ENCODE measurements at places on chromosomes 1 and 21.
A peak's percentile ranks its signal among the peaks of the same experiment; 100 is the strongest.

DNA sequence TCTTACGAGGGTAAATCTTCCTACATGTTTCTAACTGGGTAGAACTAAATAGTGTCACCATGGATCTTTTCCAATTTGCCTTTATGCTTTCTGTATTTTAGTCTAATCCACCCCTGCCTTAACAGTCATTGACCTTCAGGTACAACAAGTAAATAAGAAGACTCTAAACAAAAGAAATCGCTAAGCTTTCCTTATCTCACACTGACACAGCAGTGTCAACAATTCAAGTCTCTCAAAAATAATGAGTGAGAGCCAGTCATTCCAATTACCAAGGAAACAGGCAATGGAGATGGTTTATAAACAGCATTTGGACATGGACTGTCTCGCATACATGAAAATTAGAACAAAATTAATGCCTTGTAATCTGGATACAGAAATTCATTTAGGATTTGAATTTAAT is 365.8 kb downstream of the VAV3 start:
- DNase-seq: no peak

GRCh38 chr1:57512386-57512785 is 88.5 kb upstream of the DAB1 start:
- DNase-seq: no peak

DNA sequence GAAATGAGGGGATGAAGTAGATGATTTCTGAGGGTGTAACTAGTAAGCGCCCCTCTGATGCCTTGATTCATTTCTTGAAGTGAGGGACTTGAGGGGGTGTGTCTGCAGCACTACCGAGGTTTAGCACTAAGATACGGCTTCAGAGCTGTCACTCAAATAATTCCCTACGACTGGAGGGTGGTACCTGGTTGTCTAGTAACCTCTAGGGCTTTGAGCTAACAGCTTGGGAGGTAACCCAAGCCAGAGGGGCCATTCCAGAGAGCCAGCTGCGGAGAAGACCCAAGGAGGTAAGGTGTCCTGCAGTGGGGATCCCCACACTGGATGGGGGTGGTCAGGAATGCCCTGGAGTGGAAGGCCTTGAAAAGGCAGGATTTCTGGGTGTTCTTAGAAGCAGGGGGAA is at the start of gene TTC24:
TSS of gene TTC24 (plus strand) at position 252 of the 400 bp plus-strand sequence. CDS start 1,642 bp downstream, outside the sequence.
- DNase-seq: no peak

GRCh38 chr1:43054961-43055360 is 96.3 kb upstream of the SLC2A1 start:
- no peak for DNase-seq

DNA sequence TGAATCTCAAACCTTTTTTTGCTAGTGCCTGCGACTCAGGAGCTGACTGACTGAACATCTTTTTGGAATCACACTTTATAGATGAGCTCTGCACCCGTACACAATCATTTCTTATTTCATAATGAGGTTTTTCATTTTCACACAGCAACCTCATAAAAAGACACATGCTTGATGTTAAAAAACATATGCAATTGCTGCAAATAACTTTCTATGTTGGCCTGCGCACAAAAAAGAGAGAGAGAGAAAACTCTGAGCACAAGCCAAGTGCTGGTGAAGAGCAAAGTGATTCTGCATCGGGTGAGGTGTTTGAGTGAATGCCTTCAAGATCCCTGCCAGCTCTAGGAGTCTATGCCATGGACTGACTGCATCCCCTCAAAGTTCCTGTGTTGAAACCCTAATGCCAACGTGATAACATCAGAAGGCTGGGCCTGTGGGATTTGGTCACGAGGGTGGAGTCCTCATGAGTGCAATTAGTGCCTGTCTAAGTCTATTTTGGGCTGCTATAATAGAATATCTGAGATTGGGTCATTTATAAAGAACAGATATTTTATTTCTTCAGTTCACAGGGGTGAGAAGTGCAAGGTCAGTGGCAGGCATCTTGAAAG is 36.6 kb downstream of the C1orf87 start:
- no peak for DNase-seq

DNA sequence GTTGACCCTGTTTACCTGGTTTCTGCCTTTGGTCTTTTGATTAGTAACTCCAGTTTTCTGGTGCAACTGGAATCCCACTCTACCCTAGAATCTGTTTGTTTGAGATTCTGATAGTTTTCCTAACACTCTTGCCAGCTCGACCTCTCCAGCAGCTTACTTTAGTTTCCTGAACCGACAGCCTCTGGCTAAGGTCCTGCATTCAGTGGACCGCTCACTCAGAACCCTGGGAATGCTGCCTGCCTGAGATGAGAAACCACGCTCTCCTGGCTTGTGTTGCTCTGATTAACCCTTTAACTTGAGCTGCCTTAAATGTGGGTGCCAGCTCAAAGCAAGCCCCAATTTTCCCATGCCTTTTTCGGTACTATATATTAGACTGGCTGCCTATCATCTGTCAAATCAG is 45.3 kb upstream of the SIPA1L2 start:
- DNase-seq: no peak

DNA sequence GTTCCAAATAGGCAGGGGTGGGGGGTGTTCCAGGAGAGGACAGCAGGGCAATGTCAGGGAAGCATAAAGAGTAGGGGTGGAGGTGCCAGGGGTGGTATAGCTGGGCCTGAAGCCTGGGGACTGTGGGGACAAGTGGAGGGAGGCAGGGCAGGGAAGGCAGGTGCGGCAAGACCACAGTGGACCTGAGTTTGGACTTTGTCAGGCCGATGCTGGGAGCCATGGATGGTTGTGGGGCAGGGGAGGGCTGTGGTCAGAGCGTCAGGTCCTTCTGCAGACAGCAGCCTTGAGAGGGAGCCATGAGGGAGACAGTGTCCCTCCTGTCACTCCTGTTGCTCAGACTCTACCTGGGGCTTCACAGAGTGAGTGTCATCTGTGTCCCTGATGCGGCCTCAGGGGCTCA is 320.3 kb downstream of the PTPRU start:
- no peak for DNase-seq

DNA sequence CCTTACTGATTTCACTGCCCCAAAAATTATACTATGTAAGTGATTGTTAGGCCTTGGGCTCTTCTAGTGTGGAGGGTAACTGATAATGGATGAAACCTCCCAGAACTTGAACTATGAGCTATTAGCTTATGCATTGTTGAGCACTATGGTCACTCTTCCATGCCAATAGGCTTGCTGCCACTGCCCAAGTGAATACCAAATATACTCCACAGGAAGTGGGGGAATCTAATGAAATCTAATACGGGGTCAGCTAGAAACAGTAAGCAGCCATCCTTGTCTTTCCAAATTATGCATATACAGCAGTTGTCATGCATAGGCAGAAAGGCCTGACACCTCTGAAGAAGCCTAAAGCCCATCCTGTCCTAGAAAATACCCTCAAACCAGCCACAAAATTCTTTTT is 198.7 kb upstream of the PTBP2 start:
- no peak for DNase-seq

DNA sequence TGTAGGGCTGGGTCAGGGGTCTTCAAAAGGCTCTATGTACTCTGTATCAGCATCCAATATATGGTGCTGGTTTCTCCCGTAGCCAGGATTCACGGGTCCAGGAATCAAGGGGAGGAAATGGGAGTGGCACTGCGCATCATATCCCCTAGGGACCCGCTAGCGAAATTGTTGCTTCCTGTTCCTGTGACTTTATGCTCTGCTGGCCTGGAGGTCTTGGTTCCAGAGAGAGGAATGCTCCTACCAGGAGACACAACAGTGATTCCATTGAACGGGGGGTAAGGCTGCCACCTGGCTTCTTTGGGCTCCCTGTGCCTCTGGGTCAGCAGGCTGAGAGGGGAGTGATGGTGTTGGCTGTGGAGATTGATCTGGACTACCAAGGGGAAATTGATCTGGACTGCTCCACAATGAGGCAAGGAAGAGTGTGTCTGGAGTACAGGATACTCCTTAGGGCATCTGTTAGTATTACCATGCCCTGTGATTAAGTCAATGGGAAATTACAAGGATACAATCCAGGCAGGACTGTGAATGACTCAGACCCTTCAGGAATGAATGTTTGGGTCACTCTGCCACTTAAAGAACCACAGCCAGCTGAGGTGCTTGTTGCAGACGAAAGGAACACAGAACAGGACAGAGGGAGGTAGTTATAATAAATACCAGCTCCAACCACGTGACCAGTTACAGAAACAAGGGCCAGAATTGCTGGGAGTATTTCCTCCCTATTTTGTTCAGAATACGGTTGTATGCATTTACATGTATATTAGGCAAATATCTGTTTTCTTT is 10.2 kb downstream of the SPSB1 start:
- no peak for DNase-seq

DNA sequence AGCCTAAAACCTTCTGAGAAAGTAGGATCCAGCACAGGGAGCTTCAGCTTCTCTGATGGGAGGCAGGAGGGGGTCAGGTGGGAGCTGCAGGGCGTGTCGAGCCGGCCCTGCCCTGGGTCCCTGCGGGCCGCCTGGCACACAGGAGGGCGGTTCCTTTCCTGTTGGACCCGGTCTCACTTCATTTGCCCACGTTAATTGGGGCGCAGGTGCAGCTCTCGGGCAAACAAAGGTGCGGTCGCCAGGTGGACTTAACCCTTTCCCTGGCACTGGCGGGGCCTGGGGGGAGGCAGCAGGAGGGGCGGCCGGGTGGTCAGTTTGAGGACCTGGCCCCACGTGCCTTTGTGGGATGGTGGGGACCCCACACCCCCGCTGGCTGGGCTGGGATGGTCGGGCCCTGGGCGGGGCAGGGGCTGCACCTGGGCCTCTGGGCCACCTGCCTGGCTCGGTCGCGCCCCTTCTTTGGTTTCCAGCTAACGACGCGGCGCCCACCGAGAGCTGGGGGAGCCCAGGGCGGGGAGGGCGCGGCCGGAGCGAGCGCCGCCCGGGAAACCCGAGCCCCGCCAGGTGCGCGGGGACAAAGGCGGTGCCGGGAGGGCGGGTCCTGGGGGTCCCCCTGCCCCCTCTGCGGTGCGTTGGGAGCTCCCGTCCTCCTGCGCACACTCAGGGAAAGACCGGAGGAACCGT is 20.8 kb upstream of the C1orf159 start:
- DNase-seq: no peak

DNA sequence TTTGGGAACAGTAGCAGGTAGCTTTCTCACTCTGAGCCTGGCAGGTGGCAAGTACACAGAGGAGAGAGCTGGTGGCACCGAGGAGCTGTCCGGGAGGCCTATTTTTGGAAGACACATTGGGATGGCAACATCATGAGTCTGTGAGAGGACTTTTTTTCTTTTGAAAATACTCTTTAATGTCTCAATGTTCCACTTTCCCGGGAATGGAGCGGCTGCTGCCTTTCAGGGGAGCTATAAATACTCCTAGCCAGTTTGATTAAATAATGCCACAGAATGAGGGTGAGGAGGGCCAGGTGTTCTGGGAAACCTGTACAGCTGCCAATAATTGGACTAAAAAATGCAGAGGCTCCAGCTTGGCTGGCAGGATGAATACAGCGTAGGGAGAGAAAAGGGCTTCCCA is 93.3 kb upstream of the COG2 start:
- DNase-seq: no peak

DNA sequence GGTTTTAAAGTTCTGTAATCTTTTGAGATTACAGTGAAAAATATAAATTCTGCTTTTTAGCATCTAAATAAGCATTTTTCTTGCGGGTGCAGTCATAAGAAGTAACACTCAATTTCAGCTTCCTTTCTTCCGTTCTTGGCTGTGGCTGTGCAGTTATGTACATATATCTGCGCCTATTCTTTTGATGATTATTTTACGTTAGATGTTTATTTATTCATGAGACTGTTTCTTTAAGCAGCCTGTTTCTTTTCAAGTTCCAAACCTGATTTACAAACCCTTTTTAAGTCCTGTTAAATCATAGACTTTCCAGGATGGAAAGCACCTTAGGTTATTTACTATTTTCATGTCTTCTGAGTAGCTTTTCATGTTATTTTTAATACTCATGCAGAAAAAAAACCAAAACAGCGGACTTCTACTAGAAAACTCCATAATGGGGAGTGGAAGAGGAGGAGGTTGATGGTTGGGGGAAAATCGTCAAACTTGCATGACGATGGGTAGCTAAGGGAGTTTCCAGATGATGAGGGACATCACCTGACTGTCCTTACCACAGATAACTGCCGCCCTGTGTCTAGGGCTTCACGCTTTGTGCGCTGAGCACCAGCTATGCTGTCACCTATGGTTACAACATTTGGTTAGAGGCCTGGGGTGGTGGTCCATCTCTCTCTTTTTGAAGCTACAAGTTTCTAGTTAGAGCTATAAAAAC is 2.6 kb downstream of the PRDM2 start:
- peak; percentile 51 for DNase-seq

DNA sequence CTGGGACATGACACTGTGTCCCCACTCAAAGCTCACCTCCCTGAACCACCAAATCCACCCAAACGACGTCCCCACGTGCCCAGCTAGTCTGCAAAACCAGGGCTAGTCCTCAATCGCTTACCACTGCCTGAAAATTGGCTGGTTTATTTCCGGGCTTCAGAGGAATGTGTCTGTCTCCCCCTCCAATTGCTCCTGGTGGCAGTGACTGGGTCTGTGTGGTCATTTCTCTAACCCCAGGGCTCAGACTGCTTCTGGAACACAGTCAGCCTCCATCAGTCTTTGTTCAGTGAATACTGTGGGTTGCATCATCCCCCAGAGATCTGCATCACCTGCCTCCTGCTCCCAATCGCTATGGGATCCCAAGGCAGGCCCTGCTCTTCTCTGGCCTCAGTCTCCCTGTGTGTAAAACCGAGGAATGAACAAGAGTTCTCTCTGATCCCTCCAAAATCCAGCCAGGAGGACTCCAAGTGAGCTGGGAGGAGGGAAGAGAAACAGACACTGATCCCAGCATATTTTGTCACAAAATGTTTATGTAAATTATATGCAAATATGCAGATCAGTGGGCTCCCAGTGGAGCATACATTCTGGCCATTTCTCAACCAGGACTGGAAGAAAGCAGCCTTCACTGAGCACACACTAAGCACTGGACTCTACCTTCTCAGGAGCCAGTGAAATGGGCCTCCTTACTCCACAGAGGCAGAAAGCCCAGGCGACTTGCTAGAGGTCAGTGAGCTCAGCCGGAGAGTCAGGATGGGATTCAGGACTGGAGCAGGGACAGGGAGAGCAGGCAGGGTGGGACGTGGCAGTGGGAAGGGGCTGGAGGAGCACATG is 20.9 kb downstream of the SDC3 start:
- no peak for DNase-seq

- DNase-seq: no peak
These were observed 516 bp upstream of the NMNAT2 start for GRCh38 chr1:183418696-183419095.

DNA sequence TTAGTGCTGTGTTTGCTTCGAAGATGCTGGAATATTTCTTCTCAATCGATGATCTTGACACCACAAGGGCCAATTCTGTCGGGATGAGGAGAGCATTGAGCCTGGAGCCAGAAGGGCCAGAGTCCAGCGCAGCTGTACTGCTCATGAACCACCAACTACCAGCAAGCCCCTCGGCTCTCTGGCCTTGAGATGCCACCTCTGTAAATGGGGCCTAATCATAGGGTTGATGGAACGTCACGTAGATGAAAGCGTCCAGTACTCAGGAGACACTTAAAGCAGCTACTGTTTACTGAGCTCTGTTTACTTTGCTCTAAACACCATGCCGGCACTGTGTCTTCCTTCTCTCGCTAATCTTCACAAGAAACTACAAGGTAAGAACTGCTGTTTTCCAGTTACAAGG is 26.3 kb downstream of the CCDC185 start:
- DNase-seq: no peak
